ENCODE measurements at places on chromosomes 3 and 15. TPM values are rescaled to one million over a fixed set of nuclear protein-coding genes. Genes with fewer than 3 reads are reported as not detected.

GCNT3 gene
- total RNA-seq: not detected

OSBPL10 gene
- total RNA-seq: 27.9 TPM

GRCh38 chr3:161405836-161406235 is 34.5 kb upstream of the SPTSSB start:
- no peaks in the 10 kb centered on the region for H3K27me3 ChIP-seq
- DNase-seq: no peak
- H3K4me1 ChIP-seq: no peaks in the 10 kb centered on the region
- H3K4me3 ChIP-seq: no peak overlapping the region

GRCh38 chr3:109081746-109082510 is 36.0 kb downstream of the MORC1 start:
- DNase-seq: no peak
- H3K27ac ChIP-seq: no peak overlapping the region
- H3K36me3 ChIP-seq: no peaks in the 10 kb centered on the region
- no peaks in the 10 kb centered on the region for H3K27me3 ChIP-seq
- no peak overlapping the region for H3K4me3 ChIP-seq
- no peaks in the 10 kb centered on the region for H3K4me1 ChIP-seq

- DNase-seq: no peak
- H3K27ac ChIP-seq: no peak overlapping the region
- no peaks in the 10 kb centered on the region for H3K27me3 ChIP-seq
- no peaks in the 10 kb centered on the region for H3K4me1 ChIP-seq
Measured at GRCh38 chr3:16205156-16205870, 30.8 kb downstream of the GALNT15 start.

- H3K4me1 ChIP-seq: no peaks in the 10 kb centered on the region
- no peaks in the 10 kb centered on the region for H3K36me3 ChIP-seq
- H3K4me3 ChIP-seq: no peak overlapping the region
- H3K27me3 ChIP-seq: no peaks in the 10 kb centered on the region
Measured at GRCh38 chr3:196003611-196004010, 78.3 kb downstream of the TFRC start.

DNA sequence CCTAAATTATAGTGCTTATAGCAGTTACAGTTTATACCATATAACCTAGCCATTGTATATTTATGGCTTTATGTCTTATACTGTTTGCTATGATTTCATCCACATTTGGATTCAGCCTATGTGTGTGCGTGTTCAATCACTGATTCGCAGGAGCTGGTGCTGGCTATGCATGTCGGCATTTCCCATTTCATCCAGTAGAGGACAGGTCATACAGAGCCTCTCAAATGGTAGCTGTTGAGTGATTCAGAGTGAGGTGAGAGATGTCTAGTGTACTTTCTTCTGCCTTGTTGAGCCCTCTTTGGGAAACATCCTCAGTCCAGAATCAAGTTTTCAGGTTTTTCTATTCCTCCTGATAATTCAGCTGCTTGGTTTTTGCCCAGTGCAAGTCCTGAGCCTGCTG is 76.1 kb downstream of the FRMD4B start:
- peaks cover 2% of the 10 kb centered on the region for H3K4me1 ChIP-seq
- H3K27me3 ChIP-seq: no peaks in the 10 kb centered on the region
- H3K4me3 ChIP-seq: no peak overlapping the region
- DNase-seq: no peak
- no peaks in the 10 kb centered on the region for H3K36me3 ChIP-seq
- H3K27ac ChIP-seq: no peak overlapping the region

- DNase-seq: no peak
- no peaks in the 10 kb centered on the region for H3K36me3 ChIP-seq
- no peaks in the 10 kb centered on the region for H3K27me3 ChIP-seq
- H3K4me1 ChIP-seq: peaks cover 11% of the 10 kb centered on the region
- peak overlapping the region; percentile 49 for H3K27ac ChIP-seq
- H3K4me3 ChIP-seq: no peak overlapping the region
Measured at GRCh38 chr3:127747066-127747465, 74.3 kb downstream of the ABTB1 start.

- peaks cover 7% of the 10 kb centered on the region for H3K36me3 ChIP-seq
- H3K27ac ChIP-seq: no peak overlapping the region
- no peak overlapping the region for H3K4me3 ChIP-seq
- no peak for DNase-seq
Measured at GRCh38 chr3:158808697-158809096, 6.8 kb downstream of the MFSD1 start.

DNA sequence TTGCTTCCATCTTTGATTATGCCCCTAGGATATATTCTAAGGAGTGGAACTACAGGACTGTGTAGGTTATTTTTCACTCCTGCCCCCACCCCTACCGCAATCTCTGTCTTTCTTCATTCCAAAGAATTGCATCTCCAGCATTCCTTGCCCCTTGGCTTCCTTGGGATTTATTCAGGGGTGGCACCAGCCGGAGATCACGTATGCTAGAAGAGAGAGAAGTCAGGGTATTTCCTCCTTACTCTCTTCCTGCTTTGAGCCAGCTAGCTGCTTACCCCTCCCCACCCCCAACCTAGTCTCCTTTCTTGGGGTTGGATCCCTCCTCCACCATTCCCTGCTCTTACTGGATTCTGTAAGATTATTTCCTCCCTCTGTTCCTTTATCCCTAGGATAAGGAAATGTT is 35.0 kb upstream of the DENND4A start:
- H3K4me3 ChIP-seq: no peak overlapping the region
- H3K36me3 ChIP-seq: no peaks in the 10 kb centered on the region
- no peaks in the 10 kb centered on the region for H3K4me1 ChIP-seq
- no peaks in the 10 kb centered on the region for H3K27me3 ChIP-seq

GRCh38 chr15:101795455-101795854 is 7.9 kb upstream of the OR4F6 start:
- H3K36me3 ChIP-seq: no peaks in the 10 kb centered on the region
- no peak overlapping the region for H3K27ac ChIP-seq
- no peak for DNase-seq
- no peaks in the 10 kb centered on the region for H3K27me3 ChIP-seq
- H3K4me1 ChIP-seq: no peaks in the 10 kb centered on the region
- no peak overlapping the region for H3K4me3 ChIP-seq

GRCh38 chr15:66847565-66847991 is 145.5 kb downstream of the SMAD6 start:
- no peak overlapping the region for H3K4me3 ChIP-seq
- no peaks in the 10 kb centered on the region for H3K27me3 ChIP-seq
- no peak for DNase-seq
- no peaks in the 10 kb centered on the region for H3K36me3 ChIP-seq
- H3K4me1 ChIP-seq: no peaks in the 10 kb centered on the region
- no peak overlapping the region for H3K27ac ChIP-seq

DNA sequence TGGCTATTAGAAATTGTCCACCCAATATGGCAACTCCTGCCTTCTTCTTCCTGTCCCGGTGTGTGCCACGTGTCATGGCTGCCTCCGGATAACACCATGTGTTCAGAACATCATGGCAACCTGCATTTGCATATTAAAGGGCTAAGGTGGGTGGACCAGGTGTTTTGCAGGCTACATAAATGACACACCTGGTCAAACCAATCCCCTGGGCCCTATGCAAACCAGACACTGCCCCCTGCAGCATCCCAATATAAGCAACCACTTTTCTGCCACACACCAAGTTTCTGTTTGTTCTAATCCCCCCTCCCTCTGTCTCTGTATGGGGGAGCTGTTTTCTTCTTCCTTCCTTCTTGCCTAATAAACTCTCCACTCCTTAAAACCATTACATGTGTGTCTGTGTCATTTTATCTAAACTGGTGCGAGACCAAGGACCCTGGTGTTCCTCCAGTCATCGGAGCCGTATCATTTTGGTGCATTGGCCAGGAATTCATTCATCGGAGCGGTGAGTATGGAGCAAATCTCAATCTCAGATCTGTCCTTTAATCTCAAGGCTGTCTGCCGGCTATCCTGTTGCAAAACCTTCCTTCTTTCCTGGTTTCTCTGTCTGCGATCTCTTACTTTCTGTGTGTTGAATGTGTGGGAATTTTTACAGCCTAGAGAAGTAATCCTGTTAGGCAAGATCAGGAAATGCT is 44.5 kb downstream of the NCEH1 start:
- no peak overlapping the region for H3K27ac ChIP-seq
- no peaks in the 10 kb centered on the region for H3K4me1 ChIP-seq
- no peaks in the 10 kb centered on the region for H3K36me3 ChIP-seq
- no peaks in the 10 kb centered on the region for H3K27me3 ChIP-seq

GRCh38 chr15:33742800-33743199 is 225.5 kb upstream of the CHRM5 start:
- no peaks in the 10 kb centered on the region for H3K4me1 ChIP-seq
- no peaks in the 10 kb centered on the region for H3K27me3 ChIP-seq
- no peak for DNase-seq
- peaks cover 3% of the 10 kb centered on the region for H3K36me3 ChIP-seq

Data from aorta (tissue), 5 donors.